ENCODE measurements at places on chromosomes 13 and 19. TPM values are rescaled to one million over a fixed set of nuclear protein-coding genes. Genes with fewer than 3 reads are reported as not detected.

The FGF21 gene
- total RNA-seq = not detected

The ARHGAP35 gene
- total RNA-seq = 62.6 TPM

The FLT3LG gene
- 3.6 TPM for total RNA-seq

The LGALS14 gene
- not detected for total RNA-seq

The ZNF729 gene
- total RNA-seq = not detected

The UHRF1 gene
- total RNA-seq = 1.3 TPM

The FXYD5 gene
- total RNA-seq = 20.9 TPM

The TCF3 gene
- total RNA-seq = 20.0 TPM

DNA sequence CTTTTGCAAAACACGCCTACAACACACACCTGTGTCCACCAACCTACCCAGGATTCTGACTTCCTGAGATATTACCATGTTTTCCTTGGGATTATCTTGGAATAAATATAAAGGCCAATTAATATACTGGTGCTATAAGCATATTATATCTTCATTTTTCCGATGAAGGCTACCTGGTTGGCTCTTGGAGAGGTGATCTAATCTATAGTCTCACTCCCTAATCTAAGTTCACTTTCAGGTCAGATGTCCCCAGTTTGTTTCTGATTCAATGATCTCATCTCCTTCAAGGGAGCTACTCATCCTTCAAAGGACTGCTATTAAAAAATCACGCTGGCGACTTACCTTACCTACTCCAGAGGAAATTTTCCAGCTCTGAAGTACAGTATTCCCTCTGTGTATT, 517.5 kb downstream of the KLF5 start:
- no peak for DNase-seq

DNA sequence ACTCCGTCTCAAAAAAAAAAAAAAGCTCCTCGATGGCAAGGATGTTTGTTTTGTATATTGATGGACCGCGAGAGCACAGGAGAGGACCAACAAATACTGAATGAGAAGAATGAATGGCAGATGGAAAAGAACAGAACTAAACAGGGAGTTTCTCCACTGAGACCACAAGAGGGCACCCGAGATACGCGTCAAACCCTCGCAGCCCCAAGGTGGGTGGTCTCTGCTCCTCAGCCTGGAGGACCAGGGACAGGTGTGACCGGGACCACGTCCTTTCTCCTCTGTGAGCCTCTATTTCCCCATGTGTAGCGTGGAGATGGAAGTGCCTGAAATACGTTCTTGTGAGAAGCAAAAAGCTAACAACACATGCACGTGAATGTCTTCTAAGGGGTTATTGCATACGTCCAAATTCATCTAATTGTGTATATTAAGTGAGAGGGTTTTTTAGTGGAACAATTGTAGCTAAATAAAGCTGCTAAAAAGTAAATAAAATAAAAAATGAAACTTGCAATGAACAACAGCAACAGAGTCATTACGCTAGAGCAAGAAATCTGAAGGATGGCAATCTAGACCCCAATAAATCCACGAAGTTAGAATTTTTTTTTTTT, 8.3 kb upstream of the CDC42EP5 start:
- DNase-seq = no peak

- DNase-seq = no peak
Observed at GRCh38 chr13:37211487-37211886, 106.0 kb upstream of the CSNK1A1L start.

DNA sequence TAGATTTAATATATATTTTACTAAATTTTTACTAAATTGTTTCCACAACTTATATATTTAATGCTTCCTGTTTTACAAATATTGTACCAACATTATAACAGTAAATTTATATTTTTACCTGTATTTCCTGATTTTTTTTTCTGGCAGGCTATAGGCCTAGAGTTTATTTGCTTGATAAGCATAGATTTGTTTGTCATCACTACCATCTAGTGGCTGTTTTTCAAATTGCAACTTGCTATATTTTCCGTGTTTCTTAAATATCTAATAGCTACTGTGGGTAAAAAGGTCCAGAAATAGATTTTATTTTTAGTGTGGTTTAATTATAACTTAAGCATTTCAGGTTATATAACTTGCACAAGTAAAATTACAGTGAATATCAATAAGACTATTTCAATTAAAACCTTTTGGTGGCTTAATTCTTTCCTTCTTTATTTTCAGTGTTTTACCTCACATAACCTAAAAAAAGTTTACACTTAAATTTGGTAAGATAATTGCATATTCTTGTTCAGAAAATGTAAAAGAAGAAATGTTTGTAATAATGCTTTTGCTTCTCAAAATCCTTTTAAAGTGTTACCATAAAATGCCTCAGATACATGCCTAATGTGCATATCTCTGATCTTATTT, 60.6 kb downstream of the NDFIP2 start:
- no peak for DNase-seq

- no peak for DNase-seq
Observed at GRCh38 chr13:27391471-27391870, 32.9 kb upstream of the GTF3A start.

- peak; percentile 95 for DNase-seq
Observed at GRCh38 chr19:2578901-2579677, 103.2 kb downstream of the GADD45B start.

GRCh38 chr13:75473468-75473867, 8.5 kb downstream of the TBC1D4 start:
- no peak for DNase-seq

- DNase-seq = peak; percentile 91
Observed at GRCh38 chr19:49136771-49137171, 17.4 kb downstream of the PPFIA3 start.

DNA sequence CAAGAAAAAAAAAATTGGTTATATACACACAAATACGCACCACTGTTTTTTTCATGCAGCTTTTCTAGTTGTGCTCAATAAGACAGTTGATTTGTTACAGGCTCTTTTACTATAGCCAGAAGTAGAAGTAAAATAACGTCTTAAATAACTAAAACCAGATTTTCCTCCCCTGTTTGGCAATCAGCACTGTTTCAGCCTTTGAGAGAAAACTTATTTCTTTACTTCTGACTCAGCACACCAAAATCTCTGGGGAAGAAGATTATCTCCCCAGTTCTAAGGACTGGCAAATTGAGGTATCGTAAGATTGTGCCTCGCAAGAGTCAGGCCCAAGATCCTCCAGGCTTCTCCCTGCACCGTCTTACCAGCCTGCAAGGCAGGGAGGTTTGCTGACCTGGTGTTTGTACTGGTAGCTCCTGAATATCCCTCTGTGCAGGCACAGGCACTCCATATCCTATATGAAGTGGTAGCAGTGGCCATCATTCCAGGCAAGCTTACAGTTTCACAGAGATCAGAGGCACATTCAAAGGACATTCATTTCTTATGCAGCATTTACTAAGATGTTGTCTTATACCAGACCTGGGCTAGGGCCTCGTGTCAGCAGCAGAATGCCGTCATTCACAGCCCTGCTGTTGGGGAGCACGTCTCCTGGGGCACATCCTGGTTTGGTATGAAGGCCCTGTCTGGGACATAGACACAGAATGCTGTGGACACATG, 268.2 kb downstream of the ZNF536 start:
- DNase-seq = no peak

- no peak for DNase-seq
Observed at GRCh38 chr13:106738186-106738678, 170.3 kb upstream of the ARGLU1 start.

- no peak for DNase-seq
Observed at GRCh38 chr13:39281539-39282150, 243.4 kb downstream of the NHLRC3 start.

- DNase-seq = no peak
Observed at GRCh38 chr19:13255041-13255718, 105.0 kb downstream of the IER2 start.

GRCh38 chr19:14748601-14749000, 29.8 kb downstream of the ADGRE2 start:
- DNase-seq = no peak

GRCh38 chr13:49220036-49220855, at the start of gene MLNR:
MLNR (plus strand) TSS chr13:49220338; CDS start chr13:49220338, 0 bp downstream.
- DNase-seq = peak; percentile 59

GRCh38 chr13:25659091-25659795, 287.5 kb downstream of the ATP8A2 start:
- DNase-seq = no peak

GRCh38 chr13:113161433-113161832, 3.0 kb downstream of the PROZ start:
- DNase-seq = no peak

- DNase-seq = no peak
Observed at GRCh38 chr13:47865883-47866282, 135.2 kb downstream of the SUCLA2 start.

DNA sequence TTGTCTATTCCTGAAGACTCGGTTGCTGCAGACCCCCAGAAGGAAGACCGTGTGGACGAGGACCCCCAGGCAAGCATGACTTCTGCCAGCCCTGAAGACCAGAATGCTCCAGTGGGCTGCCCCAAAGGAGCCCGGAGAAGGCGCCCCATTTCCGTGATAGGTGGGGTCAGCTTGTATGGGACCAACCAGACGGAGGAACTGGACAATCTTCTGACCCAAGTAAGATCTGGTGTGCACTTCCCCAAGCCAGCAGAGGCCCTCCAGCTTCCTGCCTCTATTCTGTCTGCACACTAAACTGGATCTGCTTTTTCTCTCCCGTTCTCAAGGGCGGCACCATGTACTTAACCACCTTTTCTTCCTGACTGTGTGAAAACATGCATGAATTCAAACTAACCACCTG, 59.8 kb upstream of the C1QTNF9 start:
- no peak for DNase-seq
